NCI-H510A (cell line): ENCODE measurements at places on chromosomes 1 and 21.

DNA sequence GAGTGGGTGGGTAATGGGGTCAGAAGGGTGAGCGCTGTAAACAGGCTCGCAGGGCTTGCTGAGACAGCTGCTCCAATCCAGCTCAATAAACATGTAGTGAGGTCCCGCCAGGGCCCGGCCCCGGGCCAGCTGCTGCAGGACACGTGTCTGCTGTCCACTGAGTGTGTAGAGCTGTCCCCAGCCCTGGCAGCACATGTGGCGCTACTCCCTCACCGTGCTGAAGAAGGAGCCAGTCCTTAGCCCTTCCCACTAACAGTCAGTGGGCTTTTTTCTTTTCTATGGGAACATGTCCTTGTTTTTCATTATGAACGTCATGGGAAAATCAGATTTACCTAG, 78.9 kb upstream of the C1orf174 start:
- no peak for DNase-seq

- no peak for DNase-seq
Measured at GRCh38 chr1:3921765-3922164, 21.7 kb upstream of the C1orf174 start.

GRCh38 chr1:214473387-214473786, 78.0 kb downstream of the PTPN14 start:
- no peak for DNase-seq

- DNase-seq: no peak
Measured at GRCh38 chr1:16458831-16459230, 18.3 kb downstream of the NECAP2 start.

GRCh38 chr1:121414905-121415304, 230.1 kb downstream of the SRGAP2C start:
- DNase-seq: no peak

DNA sequence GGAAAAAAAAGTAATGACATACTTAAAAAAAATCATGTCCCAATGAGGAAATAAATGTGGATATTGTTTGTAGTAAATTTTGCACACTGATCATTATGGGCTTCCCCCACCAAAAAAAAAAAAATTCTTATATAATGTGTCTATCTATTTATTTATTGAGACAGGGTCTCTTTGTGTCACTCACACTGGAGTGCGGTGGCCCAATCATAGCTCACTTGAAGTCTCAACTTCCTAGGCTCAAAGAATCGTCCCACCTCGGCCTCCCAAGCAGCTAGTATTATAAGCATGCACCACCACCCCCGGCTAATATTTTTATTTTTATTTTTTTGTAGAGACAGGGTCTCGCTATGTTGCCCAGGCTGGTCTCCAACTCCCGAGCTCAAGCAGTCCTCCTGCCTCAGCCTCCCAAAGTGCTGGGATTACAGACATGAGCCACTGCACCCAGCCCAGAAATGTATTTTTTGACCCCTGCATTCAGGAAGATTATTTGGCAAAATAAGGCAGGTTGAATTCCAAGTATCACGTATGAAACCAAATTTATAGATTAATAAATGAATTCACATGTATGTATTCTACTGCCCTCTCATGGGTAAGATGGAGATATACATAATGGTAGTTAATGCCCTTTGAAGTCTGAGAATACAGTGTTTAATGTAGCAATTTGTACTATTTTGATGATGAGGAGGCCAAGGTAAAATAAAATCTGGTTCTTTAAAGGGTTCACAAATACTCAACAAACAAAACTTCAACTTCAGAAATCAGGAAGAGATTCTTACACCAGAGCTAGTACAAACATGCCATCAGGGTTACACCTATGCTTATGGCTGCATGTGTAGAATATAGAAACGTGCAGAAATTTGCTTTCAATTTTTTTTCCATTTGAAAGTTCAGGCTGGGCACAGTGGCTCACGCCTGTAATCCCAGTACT, 1.4 kb upstream of the DENND2C start:
- DNase-seq: no peak

GRCh38 chr21:38295997-38296764, 39.4 kb downstream of the KCNJ15 start:
- no peak for DNase-seq

- DNase-seq: no peak
Measured at GRCh38 chr1:16068356-16069270, 4.8 kb downstream of the FAM131C start.

DNA sequence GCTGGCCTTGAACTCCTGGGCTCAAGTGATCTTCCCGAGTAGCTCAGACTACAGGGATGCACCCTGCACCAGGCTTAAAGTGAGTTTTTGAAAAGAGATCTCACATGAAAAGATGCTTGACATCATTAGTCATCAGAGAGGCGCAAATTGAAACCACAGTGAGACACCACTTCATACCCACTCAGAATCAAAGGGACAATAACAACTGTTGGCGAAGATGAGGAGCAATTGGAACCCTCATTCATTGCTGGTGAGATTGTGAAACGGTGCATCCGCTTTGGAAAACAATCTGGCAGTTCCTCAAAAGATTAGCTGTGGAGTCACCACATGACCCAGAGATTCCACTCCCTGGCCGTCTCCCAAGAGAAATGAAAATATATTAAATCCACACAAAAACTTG, 122.3 kb downstream of the PGBD5 start:
- DNase-seq: peak; percentile 46

DNA sequence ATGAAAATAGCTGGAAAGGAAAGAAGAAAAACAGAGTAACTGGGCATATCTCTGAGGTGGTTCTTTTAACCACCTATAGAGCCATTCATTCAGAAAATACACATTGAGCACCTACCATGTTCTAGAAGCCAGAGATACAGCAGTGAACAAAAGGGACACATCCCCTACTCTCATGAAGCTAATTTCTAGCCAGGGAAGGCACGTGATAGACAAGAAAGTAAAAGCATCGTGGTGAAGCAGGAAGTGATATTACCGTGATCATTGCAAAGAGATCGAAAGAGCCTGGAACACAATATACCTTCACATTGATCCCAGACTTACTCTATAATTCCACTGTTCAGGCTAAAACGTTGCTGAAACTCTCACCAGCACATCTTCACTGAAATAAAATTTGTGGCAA, 76.0 kb downstream of the TIAM1 start:
- DNase-seq: no peak

- no peak for DNase-seq
Measured at GRCh38 chr1:75787524-75787923, 1.5 kb downstream of the RABGGTB start.
